ENCODE measurements at places on chromosomes 7 and 10.

GRCh38 chr10:45660876-45661411 lies 11.6 kb downstream of the ZFAND4 start:
- DNase-seq, result no peak

DNA sequence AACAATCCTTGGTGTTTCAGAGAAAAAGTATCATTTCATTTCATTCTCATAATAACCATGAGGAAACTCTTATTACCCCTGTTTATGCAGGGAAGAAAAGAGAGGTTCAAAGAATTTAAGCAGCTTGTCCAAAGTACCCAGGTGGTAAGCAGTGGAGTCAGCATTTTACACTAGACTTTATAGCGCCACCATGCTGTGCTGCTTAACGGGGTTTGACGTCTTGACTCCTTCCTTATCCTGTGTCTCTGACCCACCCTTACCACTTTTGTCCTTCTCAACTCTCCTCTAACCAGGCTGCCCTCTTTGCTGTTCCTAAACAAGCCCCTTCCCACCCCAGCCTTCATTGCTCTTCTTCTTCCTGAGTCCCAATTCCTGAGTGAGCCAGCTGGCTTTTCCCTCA lies 117.0 kb upstream of the AHR start:
- DNase-seq, result no peak

- no peak for DNase-seq
These were observed 29.4 kb downstream of the CFAP46 start for GRCh38 chr10:132912713-132913558.

DNA sequence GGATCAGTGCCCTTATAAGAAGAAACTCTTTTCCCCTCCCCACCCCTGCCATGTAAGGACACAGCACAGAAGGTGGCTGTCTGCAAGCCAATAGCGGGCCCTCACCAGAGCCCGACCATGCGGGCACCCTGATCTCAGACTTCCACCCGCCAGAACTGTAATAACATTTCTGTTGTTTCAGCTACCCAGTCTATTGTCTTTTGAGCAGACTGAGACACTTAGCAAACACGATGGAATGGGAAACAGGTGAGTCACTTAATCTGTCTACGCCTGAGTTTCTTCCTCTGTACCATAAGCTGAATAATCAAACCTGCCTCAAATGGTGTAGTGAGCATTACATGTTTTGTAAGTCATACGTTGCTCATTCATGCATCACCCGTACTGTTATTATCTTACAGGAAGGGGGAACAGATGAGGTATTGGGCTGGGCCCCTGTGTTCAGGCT lies 58.2 kb downstream of the STRA8 start:
- DNase-seq, result no peak

DNA sequence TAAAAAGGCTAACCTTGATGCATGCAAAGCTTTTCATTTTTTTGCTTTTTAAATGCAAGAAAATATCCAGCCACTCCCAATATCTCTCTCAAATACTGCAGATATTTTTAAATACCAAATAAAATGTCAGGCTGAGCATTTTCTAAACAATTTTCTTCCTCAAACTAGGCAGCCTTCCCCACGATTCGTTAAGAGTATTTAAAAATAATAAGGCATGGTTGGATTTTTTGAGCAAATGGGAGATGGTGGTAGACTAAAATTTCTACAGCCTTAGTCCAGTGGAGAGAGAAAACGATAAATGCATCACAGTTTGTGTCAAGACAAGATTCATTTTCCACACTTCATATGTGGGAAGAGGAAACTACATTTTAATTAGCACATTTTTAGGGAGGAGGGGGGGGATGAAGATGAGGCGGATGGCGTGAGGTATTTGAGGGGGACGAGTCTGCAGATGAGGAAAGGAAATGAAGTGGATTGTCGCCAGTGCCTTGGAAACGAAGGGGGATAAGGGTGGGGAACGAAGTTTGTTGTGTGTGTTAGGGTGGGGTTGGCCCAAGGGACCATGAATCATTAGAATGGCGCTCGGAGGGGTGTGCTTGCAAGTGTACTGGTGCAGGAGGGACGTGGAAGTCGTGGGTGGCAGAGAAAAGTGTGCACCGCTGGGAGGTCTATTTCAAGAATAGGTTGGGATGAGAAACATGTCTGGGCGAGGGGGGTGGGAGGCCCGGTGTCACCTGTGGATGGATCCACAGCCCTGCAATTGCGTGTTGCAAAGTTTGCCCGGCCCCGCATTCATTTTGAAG lies 1.2 kb upstream of the ADD3 start:
- DNase-seq, result peak; percentile 7

GRCh38 chr7:50608196-50608906 lies 43.1 kb upstream of the DDC start:
- peak; percentile 68 for DNase-seq
